ENCODE measurements at places on chromosomes 1 and 21.
A peak's percentile ranks its signal among the peaks of the same experiment; 100 is the strongest.

- no peak for DNase-seq
Observed at GRCh38 chr1:61640531-61641530, 84.1 kb downstream of the TM2D1 start.

DNA sequence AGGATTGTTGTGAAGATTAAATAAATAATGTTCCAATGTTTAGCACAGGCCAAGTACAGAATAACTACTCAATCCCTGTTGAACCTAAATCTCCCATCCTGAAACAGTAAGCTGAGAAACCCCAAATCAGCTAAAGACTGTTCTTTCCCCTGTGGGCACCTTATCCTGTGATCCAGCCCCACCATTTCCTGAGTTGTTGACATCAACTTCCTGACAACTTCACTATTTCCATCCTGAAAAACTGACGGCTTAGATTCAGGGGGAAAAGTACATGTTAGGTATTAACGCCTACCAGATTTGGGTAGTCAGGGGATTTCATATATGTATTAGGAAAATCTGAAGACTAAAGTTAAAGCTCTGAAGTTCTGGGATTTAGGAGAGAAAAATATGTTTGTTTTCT is 51.7 kb upstream of the PALMD start:
- no peak for DNase-seq

- no peak for DNase-seq
Observed at GRCh38 chr1:66413136-66413837, 120.7 kb upstream of the SGIP1 start.

DNA sequence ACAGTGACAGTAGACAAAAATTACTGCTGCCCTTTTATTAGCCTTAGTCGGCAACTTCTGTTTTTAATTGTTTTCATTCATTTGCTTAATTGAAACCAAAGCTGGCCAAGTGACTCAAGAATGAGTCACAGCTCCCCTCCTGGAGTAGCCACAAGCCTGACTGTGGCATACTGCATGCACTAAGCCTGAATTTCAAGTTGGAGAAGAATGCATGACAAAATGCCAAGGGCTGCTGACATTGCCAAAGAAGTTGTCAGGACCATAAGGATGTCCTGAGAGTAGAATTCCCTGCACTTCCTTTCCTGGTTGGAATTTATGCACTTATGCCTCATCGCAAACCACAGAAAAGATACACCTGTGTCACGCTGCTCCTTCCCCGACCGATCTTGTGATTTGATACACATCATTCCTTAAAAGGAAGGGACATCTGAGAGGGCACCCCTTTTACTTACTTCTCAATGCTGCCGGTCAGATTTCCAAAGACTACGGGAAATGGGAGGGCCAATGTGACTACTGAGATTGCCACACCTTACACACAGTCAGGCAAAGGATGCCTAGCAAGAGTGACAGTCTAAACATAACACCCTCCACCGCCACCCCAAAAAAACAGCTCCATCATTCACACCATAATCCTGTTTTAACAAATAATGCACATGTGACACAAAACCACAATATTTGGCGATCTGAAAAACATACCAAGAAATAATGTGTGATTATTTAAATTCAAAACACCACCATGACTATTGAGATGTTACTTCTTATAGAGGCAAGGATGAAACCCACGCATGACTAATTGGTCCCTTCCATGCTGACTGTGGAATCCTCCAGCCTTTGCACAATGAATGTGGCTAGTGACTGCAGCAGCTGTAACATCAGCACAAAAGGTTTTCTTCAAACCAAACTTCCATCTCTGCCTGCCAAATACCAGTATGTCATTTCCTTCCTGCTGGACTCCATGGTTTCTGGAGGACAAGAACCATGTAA is 28.2 kb downstream of the VAV3 start:
- no peak for DNase-seq

GRCh38 chr21:25563361-25564116 is 43.7 kb downstream of the MRPL39 start:
- no peak for DNase-seq

DNA sequence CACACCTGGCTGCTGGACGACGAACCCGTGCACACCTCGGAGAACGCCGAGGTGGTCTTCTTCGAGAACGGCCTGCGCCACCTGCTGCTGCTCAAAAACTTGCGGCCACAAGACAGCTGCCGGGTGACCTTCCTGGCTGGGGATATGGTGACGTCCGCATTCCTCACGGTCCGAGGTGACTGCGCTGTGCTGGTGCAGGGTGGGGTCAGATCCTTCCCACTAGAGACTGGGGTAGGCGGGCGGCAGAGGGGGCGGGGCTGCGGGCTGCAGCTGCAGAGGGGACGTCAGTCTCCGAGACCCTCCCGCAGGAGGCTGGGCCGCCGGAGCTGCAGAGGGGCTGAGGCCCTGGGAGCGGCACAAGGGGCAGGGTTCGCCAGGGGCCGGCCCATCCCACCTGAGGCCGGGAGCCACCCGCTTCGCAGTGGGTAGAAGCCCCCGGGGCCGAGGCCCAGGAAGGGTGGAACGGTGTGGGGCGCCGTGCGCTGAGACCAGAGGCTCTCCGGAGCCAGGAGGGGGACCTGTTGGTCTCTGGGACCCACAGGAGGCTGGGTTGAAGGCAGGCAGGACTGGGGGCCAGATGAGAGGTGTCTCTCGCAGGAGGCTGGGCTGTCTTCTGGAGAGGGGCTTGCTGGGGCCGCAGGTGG is 90.6 kb downstream of the TRIM11 start:
- DNase-seq, result peak; percentile 12

GRCh38 chr1:54302951-54303843 is 103.0 kb downstream of the SSBP3 start:
- no peak for DNase-seq

- peak; percentile 62 for DNase-seq
Observed at GRCh38 chr1:6614019-6614928, 743 bp downstream of the PHF13 start.

- DNase-seq, result no peak
Observed at GRCh38 chr1:58436615-58437297, 109.8 kb downstream of the OMA1 start.

- DNase-seq, result no peak
Observed at GRCh38 chr1:192741095-192741494, 67.7 kb upstream of the RGS2 start.

- no peak for DNase-seq
Observed at GRCh38 chr21:26070121-26070520, 100.4 kb downstream of the APP start.

- DNase-seq, result no peak
Observed at GRCh38 chr1:97138515-97139032, 417.0 kb downstream of the PTBP2 start.

DNA sequence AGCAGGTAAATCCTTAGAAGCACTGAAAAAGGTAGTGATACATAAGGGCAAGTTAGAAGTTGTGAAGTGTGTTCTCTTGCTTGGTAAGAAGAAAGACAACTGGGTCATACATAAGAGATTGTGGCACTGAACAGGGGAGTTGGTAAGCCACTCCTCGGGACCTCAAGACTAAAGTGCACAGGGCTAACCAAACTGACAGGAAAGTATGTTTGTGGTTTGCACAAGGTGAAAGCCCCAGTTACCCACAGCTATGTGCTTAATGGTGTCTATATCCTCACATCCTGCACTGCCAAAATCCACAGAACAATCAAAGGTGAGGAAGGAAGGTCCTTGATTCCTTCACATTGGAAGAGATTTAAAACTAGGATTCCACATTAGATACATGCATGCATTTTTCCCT is 276.5 kb downstream of the DNM3 start:
- DNase-seq, result no peak

DNA sequence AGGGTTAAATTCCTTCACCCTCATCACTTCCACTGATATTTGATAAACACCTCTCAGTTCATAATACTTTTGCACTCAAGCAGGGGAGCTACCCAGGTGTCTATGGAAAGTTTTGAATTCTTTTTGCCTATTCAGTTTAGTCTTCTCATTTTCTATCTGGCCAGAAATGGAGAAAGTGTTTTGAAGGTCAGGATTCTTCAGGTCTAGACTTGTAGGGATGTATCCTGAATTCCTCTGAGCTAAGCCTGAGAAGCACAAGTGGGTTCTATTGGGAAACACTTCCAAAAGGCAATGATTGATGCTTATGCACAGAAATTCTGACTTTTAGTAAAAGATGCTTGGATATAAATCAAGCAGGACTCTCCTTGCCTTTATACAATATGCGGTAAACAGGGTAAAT is 217.8 kb upstream of the HOOK1 start:
- no peak for DNase-seq

GRCh38 chr1:95660736-95661135 is 426.7 kb downstream of the RWDD3 start:
- DNase-seq, result no peak

GRCh38 chr1:67646145-67647035 is 38.6 kb upstream of the GADD45A start:
- DNase-seq, result no peak

- no peak for DNase-seq
Observed at GRCh38 chr1:63101336-63101735, 221.0 kb upstream of the FOXD3 start.

DNA sequence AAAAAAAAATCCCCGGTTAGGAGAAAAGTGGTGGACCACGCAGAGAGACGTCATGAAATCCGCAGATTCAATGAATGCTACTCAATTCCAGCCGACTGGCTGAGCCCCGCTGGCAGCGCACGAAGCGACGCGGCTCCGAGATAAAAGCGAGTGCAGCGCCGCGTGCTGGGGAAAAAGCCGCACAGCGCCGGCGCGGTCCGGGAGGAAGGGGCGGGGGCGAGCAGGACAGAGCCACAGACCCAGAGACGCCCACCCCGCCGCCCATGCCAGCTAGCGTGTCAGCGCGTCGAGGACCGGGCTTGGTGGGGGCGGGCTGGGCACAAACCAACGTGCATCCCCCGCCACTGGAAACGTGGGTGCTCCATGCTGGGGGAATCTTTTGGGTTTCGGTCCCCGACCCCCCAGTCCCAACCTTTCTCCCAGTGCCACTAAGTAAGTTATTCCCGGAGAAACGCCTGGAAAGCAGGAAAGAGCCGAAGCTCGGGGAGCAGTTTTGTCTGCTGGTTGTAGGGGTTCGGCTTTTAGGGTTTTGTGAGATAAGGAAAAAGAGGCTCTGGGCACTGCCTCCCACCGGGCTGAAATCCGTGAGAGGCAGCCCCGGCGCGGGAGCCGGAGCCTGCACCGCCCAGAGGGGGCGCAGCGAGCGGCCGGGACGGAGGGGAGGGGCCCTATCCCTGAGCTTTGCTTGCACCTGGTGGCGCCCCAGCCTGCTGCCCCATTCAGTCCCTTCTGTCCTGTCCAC is at the start of gene KCNJ6:
KCNJ6 (minus strand) TSS at position 148 of the 742 bp plus-strand sequence. CDS start 75,775 bp downstream, outside the sequence.
- DNase-seq, result no peak

- DNase-seq, result no peak
Observed at GRCh38 chr1:112727716-112728115, 12.6 kb upstream of the PPM1J start.

DNA sequence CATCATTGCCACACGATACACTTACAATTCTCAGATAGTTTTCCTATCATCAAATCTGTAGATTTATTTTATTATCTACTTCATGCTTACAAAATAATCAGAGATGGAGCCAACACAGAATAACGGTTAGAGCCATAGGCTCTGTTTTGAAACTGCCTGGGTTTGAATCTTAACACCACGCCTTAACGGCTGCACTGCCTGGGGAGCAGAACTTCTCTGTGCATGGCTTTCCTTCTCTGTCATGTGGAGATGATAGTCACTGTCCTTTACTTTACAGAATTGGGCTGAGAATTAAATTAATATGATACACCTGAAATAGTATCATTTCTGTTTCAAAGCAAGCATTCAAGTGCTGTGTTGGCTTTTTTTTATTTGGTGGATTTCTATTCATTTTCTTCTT is 177.8 kb downstream of the HMCN1 start:
- no peak for DNase-seq

DNA sequence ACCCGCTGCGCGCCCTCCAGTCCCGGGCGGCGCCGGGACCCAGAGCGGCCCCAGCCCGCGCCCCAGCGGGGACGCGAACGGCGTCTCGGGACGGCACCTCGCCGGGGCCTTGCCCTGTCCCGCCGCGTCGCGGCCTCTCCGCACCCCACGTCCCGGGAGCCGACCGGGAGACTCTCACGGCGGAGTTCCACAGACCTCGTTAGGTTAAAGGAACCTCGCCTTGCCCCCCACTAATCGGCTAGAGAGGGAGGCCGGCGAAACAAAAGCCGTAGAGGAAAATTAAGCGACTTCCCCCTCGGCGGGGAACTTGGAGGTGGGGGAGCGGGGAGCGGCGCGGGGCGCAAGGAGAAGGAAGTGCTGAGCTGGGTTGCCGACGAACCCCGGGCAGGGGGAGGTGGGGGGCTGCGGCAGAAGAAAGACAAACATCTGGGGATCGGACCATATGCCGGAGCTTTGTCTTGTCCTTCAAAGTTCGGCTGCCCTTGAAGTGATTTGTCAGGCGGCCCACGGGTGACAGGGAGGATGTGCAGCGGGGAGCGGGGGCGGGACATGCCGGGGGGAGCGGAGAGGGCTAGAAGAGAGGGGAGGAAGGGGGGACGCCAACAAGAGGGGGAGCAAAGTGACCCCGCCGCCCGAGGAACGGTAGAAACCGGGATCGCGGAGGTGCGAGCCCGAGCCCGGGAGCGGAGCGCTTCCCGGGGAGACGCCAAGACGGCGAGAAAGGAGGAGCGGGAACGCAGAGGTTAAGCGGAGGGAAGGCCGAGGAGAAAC is 120.0 kb upstream of the RRP15 start:
- peak; percentile 19 for DNase-seq

DNA sequence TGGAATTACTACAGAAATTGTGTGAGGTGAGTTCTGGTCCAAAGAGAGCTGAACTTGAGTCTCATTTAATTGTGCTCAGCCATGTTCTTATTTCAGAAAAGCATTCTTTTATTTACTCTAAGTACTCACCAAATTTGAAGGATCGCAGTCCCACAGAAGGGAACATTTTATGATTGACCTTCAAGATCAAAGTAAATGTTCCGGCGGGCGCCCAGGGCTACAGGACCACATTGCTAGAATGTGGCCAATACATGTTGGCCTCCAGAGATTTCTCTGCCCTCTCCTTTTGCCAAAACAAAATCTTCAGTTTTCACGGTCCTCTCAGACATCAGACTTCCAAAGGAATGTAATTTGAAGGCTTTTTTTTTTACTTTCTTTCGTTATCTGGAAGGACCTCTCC is 237.8 kb downstream of the FMN2 start:
- no peak for DNase-seq

DNA sequence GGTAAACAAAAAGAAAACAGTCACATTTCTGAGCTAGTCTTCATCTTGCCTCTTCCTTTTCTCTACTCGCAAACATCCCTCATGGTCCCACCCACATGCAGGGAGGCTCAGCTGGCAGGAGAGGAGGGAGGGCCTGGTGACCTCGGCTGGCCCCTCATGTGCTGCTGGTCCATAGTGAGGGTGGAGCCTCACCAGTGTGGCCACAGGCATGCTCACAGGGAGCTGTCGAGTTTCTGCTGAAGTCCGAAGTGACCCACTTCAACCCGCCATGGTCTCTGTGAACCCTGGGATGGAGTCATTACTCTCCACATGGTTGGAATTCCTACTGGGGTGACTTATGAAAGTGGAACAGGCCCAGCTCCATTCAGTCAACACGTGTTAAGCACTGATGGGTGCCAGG is 253.4 kb downstream of the RHOU start:
- DNase-seq, result no peak

DNA sequence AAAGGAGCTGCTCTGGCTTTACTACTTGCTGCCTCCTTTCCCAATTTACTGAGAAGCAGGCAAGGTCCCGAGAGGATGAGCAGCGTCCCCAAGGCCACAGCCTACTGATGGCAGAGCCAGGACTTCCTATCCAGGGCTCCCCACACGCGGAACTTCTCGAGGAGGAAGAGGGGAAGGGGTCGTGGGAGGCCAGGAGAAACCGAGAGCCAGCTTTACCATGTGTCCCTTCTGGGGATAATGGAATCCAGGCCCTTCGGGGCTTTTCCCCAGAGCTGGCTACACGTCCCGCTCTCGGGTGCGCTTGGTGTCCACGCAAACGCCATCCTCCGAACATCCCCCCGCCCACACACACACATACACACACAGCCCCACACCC is 4.3 kb upstream of the CCN1 start:
- no peak for DNase-seq

All from activated B cell treated with CpG ODN at 0.5 μM for 24 hours (primary cell).